AG09319 (cell line): ENCODE measurements at places on chromosomes 12 and 14.

GRCh38 chr12:50571786-50572185 is 67.0 kb downstream of the DIP2B start:
- no peak for DNase-seq

DNA sequence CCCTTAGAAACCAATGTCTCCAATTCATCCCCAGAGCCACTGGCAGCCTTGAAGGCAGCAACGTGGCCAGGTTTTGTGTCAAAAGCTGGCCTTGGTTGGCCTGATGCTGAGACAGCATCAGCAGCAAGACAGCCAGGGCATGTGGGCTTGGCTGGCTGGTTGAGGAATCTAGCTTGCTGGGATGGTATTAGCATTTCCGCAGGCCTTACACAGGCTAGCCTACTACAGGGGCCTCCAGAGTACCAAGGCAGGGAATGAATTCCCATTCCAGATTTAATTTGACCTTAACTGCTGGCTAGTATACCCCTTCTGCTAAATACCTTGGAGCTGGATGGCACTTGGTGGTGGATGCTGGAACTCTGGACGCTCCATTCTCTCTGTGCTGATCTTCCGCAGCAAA is 15.8 kb downstream of the NGDN start:
- DNase-seq = no peak

DNA sequence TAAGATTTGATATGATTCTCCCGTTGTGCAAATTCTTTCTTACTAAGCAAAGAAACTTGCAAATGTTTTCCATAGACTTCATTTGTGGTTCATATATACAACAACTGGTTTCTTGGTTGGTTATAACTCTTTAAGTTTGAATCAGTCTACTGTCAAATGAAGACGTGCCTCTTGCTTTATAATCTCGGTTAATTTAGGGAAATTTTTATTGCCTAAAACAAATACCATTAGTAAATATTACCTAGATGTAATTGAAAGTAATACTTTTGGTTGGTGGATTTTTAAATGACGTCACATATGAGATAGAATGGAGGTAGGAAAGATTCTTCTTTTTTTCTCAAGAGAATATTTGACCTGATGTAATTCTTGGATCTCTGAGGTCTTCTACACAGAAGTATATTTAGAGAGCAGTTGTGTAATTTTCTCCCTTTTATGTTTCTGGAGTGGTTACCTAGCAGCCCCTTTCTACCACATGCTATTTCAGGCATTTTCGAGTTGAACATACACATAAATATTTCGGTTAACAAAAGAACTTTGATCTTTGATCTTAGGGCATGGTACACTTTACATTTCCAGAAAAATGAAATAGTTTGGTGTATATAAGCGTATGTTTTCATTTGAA is 1.7 kb downstream of the ATF7IP start:
- no peak for DNase-seq

GRCh38 chr14:50099335-50099734 is 17.0 kb downstream of the VCPKMT start:
- no peak for DNase-seq

DNA sequence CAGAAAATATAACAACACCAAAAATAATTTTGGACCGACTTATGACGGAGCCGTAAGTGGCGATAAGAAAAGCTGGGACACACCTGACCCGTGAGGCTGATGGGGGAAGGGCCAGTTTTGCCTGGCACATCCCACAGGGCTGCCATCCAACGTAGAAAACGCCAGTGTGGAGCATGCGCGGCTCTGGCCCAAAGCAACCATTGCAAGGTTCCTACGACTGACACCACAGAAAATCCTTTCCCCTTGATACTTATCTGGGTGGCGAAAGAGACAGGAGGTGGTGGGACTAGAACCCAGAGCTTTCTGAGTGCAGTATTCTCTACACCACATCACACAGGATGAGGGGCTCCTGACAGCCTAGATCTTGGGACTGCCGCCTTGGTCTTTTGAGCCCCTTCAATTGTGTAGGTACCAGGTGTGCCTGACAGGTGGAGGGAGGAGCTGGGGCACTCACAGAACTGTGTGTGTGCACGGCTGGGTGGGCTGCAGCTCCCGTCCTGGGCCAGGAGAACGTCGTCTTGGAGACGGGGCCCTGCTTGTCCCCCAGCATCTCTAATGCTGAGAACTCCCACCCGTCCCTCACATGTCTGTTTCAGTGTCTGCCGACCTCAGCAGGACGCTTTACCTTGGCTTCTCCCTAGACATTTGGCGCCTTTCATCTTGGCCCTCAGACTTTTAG is 17.4 kb upstream of the CACNA2D4 start:
- no peak for DNase-seq
